ENCODE measurements at places on chromosomes 11 and 22.

- DNase-seq: no peak
These were observed 1053.8 kb downstream of the TBC1D22A start for GRCh38 chr22:47816121-47816862.

GRCh38 chr11:1670905-1671371 lies 26.1 kb upstream of the KRTAP5-6 start:
- no peak for DNase-seq

- DNase-seq: no peak
These were observed 5.5 kb downstream of the YDJC start for GRCh38 chr22:21624120-21624879.

- no peak for DNase-seq
These were observed 141.3 kb downstream of the GRIK4 start for GRCh38 chr11:120652705-120653335.

GRCh38 chr22:50260801-50261614 lies 475 bp downstream of the MAPK12 start:
- DNase-seq: no peak

DNA sequence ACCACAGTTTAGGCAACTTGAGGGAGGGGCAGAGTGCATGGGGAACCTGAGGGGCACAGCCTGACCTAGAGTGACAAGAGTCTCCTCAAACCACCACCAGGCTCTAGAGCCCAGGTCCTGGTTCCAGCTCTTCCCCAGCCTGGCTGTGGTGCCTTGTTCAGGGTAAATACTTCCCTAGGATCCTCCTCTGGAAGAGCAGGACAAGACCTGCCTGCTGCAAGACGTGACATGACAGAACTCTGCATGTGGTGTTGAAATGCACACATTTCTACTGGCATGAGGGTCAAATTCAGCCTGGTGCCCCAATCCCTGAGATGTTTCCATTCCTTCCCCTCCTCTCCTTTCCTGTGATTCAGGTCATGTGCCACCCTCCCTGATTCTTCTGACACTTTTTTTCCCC lies 3.3 kb downstream of the SEC14L2 start:
- DNase-seq: no peak

- DNase-seq: no peak
These were observed 74.6 kb upstream of the TEAD1 start for GRCh38 chr11:12599408-12600143.

DNA sequence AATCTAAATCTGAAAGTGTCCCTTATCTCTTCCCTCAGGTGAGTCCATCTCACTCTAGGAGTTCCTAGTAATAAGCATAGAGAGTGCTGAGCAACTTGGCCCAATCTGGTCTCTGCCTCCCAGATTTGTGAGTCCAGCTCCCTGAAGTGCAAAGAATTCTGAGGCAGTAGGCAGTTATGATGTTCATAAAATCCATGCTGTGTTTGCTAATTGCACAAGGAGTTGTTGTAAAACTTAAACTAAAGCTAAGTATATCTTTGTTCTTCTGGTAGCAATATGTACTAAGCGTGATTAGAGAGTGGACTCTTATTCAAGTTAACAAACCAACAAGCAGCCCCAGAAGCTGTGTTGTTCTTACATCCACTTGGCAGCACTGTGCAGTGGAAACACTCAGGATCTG lies 7.6 kb upstream of the PTH start:
- no peak for DNase-seq
